ENCODE measurements at places on chromosomes 12 and 14. TPM values are rescaled to one million over a fixed set of nuclear protein-coding genes. Genes with fewer than 3 reads are reported as not detected.
A peak's percentile ranks its signal among the peaks of the same experiment; 100 is the strongest.

DTX1 gene
- total RNA-seq = not detected

DNA sequence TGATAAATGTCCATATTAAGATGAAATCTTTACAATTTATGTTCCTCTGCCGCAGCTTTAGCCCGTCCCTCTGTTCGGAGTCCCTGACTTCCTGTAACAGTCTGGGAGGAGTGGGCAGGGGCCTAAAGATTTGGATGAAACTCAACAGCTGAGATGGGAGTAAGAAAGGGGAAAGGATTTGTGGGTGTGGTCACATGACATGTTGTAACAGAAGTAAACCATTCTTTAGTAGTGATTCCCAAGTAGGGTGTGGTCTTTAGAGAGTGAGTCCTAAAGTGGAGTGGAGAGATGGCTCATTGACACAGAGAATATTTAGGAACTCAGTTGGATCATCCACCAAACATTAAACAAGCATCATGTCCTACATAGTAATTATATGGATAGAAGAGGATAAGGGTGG is 12.9 kb downstream of the TMEM117 start:
- H3K27me3 ChIP-seq = no peaks in the 10 kb centered on the region
- no peaks in the 10 kb centered on the region for H3K36me3 ChIP-seq
- no peak overlapping the region for H3K4me3 ChIP-seq
- no peaks in the 10 kb centered on the region for H3K4me1 ChIP-seq

DNA sequence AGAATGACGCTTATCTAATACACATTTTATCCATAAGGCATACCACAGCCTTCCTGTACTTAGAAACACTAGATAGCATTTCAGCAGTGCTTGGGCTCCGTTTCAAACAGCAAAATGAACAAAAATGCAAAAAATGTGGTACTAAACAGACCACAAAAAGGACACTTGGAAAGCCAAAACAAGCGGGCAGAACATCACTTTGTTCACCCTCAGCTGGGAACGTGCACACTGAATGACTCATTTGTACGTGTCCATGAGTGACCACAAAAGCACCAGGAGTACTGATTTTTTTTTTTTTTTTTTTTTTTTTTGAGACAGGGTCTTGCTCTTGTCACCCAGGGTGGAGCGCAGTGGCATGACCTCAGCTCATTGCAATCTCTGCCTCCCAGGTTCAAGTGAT is 8.9 kb upstream of the FOXN3 start:
- DNase-seq = peak; percentile 99
- H3K27ac ChIP-seq = peak overlapping the region; percentile 16
- no peaks in the 10 kb centered on the region for H3K27me3 ChIP-seq
- H3K4me1 ChIP-seq = peaks cover 23% of the 10 kb centered on the region
- no peaks in the 10 kb centered on the region for H3K36me3 ChIP-seq

DNA sequence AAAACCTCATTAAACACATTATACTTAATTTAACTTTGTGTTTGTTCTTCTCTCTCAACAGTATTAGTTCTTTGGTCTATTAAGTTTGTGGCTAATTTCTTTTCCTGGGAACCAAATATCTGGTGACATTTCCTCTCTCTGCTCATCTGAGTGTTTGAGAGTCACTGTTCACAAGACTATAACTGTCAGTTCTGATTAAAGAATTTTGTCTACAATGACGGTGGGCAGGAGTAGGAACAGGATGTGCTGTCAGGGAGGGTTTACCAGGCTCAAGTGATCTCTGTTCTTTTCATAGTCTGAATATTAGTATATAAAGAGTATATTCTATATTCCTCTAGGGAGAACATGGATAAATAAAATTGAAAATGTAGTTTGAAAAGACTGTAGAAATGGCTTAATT is 92.9 kb downstream of the ALG10B start:
- H3K27me3 ChIP-seq = no peaks in the 10 kb centered on the region
- no peaks in the 10 kb centered on the region for H3K36me3 ChIP-seq
- no peak overlapping the region for H3K4me3 ChIP-seq
- no peak overlapping the region for H3K27ac ChIP-seq
- no peak for DNase-seq
- H3K4me1 ChIP-seq = no peaks in the 10 kb centered on the region

- H3K27me3 ChIP-seq = no peaks in the 10 kb centered on the region
- no peak for DNase-seq
- H3K4me3 ChIP-seq = no peak overlapping the region
- peaks cover 9% of the 10 kb centered on the region for H3K4me1 ChIP-seq
Observed at GRCh38 chr12:111586986-111587385, 12.1 kb downstream of the ATXN2 start.

- H3K4me3 ChIP-seq = no peak overlapping the region
- no peak for DNase-seq
- no peaks in the 10 kb centered on the region for H3K27me3 ChIP-seq
- H3K36me3 ChIP-seq = no peaks in the 10 kb centered on the region
- H3K27ac ChIP-seq = no peak overlapping the region
Observed at GRCh38 chr12:6294156-6295093, 16.1 kb upstream of the PLEKHG6 start.

DTX3 gene
- total RNA-seq = 2.8 TPM

- DNase-seq = no peak
- peak overlapping the region; percentile 72 for H3K4me3 ChIP-seq
- no peak overlapping the region for H3K27ac ChIP-seq
- H3K27me3 ChIP-seq = no peaks in the 10 kb centered on the region
Observed at GRCh38 chr12:15787778-15788177, 1.4 kb downstream of the EPS8 start.
